ENCODE measurements at places on chromosomes 12 and 14.

DNA sequence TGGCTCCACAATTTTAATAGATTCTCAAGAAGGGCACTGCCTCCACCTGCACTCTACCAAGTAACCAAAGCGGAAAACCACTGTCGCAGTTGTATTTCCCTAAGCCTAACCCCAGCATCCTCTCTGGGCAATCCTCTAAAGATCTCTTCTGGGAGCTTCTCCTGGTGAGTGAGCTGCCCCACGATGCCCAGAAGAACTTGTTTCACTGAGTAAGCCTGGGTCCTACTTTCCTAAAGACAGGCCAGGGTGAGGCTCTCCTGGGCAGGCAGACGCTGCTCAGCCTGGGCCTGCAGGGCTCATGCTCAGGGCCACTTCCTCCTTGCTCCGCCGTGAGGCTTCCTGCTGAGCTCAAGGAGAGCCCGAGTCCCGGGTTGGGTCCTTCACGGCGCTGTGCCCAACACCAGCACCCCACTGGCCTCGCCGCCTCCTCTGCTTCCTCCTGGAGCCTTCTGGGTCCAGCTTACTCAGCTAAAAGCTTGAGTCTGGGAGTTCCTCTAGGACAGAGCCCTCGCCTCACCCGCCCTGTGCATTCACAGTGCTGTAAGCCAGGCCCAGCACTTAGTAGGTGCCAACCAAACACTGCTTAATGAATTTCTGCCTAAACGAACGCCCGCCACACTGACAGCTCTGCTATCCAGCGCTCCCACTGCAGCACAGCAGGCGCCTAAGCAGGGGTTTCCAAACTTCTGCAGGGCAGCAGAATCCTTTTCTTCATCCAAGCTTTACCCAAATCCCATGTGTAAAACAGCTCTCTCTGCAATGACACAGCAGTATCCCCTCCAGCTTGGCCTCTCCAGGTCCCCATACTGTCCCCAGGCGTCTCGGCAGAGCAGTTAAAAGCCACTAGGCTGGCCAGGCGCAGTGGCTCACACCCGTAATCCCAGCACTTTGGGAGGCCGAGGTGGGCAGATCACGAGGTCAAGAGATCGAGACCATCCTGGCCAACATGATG lies 5.7 kb downstream of the RAB35 start:
- peak; percentile 38 for DNase-seq

GRCh38 chr14:106670011-106670410 lies 1143.6 kb downstream of the TMEM121 start:
- no peak for DNase-seq

DNA sequence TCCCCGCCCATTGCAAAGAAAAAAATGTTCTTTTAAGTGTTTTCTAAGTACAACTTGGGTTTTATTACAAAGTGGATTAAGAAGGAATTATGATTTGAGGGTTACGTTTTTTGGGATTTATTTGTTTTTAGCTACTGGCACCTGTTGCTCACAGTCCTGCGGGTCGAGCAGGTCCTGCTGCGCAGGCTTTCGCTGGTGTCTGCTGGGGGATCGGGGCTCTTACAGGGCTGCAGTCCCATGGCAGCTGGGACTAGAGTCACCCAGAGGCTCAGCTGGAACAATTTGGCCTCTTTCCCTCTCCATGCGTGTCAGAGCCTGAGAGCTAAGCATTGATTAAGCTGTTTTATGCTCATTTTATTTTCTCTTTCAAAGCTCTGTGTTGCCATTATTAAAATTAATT lies 55.6 kb upstream of the DYNC1H1 start:
- no peak for DNase-seq

GRCh38 chr12:111757361-111758119 lies 9.2 kb upstream of the ALDH2 start:
- DNase-seq = no peak

- no peak for DNase-seq
Observed at GRCh38 chr14:23145794-23146350, 26.8 kb upstream of the CEBPE start.

GRCh38 chr14:85556267-85556666 lies 26.3 kb downstream of the FLRT2 start:
- no peak for DNase-seq

DNA sequence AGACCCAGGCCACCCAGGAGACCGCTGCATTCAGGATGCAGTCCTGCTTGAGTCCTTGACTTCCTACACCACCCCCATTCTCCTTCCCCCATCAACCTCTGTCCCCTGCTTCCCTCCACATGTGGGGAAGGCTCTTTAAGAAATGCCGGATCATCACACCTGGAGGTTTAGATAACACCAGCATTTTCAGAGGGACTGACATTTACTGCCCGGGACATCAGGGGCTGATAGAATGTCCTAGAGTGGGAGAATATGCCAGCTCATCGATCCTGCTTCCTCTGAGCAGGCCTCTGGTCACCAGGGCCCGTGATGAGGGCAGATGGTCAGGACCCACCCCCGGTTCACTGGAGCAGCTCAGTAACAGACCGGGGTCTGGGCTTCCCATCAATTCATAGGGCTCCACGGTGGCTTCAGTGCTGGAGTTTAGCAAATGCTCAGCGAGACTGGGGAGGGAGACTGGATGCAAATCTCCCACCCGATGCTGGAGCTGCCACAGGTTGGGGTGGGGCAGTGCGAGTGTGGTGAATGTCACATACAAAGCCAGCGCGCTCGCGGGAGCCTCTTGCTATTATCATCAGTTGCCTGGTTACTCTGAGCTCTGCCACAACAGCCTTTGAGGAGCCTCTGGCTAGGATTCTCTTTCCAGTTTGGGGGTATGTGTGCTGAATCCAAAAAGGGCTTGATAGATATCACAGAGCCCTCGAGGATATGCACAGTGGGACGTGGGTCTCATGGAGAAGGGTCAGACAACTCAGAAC lies 111.6 kb downstream of the RBM19 start:
- no peak for DNase-seq

GRCh38 chr14:67487937-67488893 lies at the start of gene TMEM229B:
Gene TMEM229B, minus strand, starts transcription at chr14:67488721. Its CDS starts 14,798 bp downstream, at chr14:67473923.
- peak; percentile 41 for DNase-seq

DNA sequence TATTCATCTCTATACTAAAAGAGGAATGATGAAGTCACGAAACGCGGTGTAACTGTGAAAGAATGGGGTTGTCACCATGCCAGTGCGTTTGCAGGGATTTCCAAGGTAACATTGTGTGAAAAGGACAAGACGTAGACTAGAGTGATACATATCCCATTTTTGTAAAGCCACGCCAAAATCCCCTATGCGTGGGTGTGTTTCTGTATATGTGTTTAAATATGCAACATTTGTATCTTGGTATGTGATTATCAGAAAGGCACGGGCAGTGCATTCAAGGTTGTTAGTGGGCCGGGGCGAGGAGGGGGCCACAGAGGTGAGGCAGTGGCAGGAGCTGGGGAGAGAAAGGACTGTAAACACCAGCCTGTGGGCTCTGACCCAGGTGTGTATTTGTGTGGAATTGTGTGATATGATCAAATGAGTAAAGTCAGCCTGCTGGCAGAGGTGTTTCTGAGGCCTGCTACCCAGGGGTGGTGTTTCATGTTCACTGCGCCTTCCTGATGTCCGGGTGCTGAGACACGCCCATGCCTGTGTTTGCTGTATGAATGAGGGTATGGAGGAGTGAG lies 137.8 kb downstream of the ADGRD1 start:
- no peak for DNase-seq

GRCh38 chr12:46531059-46531785 lies 158.6 kb upstream of the SLC38A2 start:
- no peak for DNase-seq

GRCh38 chr14:58150243-58150805 lies 1.7 kb downstream of the ARMH4 start:
- DNase-seq = no peak

DNA sequence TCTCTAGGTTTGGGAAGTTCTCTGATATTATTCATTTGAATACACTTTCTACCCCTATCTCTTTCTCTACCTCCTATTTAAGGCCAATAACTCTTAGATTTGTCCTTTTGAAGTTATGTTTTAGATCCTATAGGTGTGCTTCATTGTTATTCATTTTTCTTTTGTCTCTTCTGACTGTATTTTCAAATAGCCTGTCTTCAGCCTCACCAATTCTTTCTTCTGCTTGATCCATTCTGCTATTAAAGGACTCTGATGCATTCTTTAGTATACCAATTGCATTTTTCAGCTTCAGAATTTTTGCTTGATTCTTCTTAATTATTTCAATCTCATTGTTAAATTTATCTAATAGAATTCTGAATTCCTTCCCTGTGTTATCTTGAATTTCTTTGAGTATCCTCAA lies 199.2 kb downstream of the CRADD start:
- no peak for DNase-seq

- no peak for DNase-seq
Observed at GRCh38 chr12:101697197-101697929, at the start of gene CHPT1. Gene CHPT1, plus strand, starts transcription at chr12:101697640. Its CDS starts 222 bp downstream, at chr12:101697862.

DNA sequence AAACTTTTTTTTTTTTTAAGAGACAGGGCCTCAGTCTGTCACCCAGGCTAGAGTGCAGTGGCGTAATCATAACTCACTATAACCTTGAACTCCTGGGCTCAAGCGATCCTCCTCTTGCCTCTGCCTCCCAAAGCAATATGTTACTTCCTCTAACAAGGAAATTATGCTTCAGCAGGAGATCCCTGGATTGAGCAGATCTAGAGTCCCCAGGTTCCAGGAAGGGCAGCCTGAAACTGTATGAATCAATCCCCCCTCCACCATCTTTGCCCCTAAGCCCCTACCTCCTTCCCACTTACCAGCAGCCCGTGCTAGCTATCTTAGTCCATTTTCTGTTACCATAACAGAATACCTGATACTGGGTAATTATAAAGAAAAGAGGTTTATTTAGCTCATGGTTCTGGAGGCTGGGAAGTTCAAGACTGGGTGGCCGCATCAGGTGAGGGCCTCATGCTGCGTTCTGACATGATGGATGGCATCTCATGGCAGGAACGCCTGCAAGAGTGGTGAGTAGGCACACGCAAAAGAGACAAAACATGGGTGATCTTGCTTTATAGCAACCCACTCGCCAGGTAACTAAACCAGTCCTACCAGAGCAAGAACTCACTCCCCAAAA lies 5.0 kb downstream of the TAMALIN start:
- no peak for DNase-seq

DNA sequence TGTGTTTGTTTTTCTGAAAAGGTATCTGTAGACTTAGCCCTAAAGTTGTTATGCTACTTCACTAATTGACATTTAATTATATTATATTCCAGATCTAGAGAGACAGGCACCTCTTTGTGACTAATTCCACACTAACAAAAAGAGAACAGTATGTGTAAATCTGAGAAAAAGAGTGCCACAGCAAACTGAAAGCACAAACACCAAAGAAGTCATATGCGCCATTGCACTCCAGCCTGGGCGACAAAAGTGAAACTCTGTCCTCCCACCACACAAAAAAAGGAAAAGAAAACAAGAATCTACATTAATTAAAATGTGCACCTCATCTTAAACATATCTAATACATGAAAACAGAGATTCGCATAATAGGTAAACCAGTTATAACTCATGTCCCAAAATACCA lies 4.4 kb upstream of the CSRNP2 start:
- no peak for DNase-seq

GRCh38 chr12:100251917-100252316 lies 15.0 kb downstream of the DEPDC4 start:
- no peak for DNase-seq

- DNase-seq = no peak
Observed at GRCh38 chr12:104643093-104643818, 186.5 kb downstream of the CHST11 start.

DNA sequence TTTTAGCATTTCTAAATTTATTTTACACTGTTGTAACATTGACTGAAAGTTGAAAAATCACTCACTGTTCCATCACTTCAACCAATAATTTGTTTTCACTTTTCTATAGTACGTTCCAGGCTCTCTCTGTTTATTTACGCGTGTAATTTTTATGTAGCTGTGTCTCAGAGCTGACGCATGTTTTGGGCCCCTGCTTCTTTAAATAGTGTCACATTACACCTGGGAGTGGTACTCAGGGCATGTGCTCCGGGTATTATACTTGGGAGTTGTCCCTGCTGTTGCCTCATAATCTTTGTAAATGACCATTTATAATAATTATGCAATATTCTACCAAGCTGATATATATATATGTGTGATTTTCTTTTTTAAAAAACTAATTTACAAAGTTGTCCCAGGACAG lies 132.8 kb upstream of the CPM start:
- no peak for DNase-seq

GRCh38 chr12:116043659-116044535 lies 233.6 kb downstream of the MED13L start:
- DNase-seq = no peak

- no peak for DNase-seq
Observed at GRCh38 chr14:92668276-92668973, 80.0 kb downstream of the LGMN start.

- no peak for DNase-seq
Observed at GRCh38 chr12:131773582-131774221, 54.5 kb upstream of the MMP17 start.

DNA sequence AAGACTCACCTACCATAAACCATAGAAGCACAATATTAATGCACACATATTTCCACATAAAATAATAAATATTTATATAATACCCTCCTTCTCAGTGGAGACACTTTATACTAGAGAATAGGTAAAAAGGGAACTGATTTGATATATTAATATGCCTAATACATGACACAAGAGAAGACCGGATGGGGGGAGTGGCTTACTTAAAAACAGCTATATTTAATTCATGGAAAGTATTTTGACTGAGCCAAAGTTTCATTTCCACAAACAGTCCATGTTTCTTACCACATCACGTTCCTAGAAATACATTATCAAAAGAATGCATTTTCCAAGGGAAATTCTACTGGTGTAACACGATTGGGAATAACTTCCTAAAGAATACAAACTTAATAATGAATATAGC lies 63.4 kb downstream of the ITPR2 start:
- no peak for DNase-seq

- no peak for DNase-seq
Observed at GRCh38 chr14:35374263-35374712, 30.3 kb downstream of the NFKBIA start.

GRCh38 chr14:22509036-22509709 lies 79.9 kb downstream of the DAD1 start:
- DNase-seq = no peak

Data from esophagus squamous epithelium (tissue), 5 donors.